GM12891 (cell line): ENCODE measurements at places on chromosomes 16 and 17.

- no peak for DNase-seq
Measured at GRCh38 chr17:44112284-44113280, 10.9 kb downstream of the HDAC5 start.

DNA sequence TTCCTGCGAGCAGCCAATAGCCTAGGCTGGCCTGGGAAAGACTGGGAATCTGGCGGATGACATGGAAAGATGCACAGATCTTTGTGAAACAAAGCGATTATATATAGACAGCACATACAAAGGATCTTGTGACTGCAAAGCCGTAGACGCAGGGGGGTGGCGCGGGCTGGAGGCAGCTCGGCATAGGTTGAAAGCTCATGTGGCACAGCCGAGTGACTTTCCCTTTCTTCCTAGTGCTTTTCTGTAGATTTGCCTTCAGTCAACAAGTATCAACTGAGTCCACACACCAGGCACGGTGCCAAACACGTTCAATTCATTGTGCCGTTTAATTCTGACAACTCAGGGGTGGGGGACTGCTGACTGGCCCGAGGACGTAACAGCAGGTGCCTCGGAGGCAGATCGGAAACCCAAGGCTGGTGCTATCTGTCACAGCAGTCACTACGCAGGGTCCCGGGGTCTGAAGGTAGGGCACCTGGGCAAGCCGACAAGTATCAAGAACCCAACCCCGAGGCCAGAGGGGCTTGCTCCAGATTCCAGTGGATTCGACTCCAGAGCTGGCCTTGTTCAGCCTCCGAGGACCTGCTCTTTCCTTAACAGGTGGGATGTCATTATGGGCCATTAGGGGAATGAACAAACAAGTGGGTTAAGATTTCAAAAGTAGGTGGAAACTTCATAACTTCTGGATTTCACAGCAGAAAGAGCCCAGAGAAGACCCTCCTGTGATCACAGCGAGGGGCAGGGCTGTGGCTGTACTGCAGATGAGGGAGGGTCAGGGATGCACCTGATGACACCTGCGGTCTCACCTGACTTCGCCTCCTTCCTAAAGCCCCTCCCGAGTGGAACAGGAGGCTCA, 5.9 kb downstream of the PAM16 start:
- no peak for DNase-seq

- no peak for DNase-seq
Measured at GRCh38 chr17:7713782-7714181, 3.8 kb upstream of the DNAH2 start.

GRCh38 chr16:20910781-20911321, 10.3 kb downstream of the LYRM1 start:
- DNase-seq = no peak

DNA sequence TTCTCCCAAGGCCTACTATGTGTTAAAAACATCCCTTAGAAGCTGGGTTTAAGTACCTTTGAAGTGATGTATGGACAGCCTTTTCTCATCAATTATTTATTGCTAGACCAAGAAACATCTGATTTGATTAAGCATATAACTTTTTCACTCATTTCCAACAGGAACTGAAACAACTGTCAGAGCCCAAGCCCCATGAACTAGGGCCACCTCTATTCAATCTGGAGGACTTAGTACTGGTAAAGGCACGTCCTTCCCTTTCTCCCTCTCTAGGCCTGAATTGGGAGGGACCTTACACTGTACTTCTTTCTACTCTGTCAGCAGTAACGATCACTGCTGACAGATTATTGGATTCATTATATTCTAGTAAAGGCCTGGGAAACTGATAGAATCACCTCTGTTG, 612.0 kb upstream of the CDH8 start:
- DNase-seq = no peak

GRCh38 chr17:6196355-6196754, 126.2 kb downstream of the WSCD1 start:
- DNase-seq = no peak

DNA sequence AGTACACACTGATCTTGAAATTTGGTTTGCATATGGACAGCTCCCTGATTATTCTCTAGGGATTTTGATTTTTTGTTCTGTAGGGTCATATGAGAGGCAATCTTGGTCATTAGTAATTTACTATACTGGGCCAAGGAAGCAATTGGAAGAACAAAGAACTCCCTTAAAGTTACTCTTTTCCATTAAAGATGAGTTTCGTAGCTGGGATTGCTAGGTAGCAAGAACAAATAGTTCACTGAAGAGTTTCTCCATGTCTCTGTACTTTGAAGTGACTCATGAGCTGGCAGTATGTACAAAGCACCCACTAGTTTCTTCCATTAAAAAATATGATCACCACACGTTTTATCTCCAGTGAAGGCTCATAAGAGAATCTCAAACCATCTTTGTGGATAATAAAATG, 6.2 kb upstream of the BCAS3 start:
- DNase-seq = no peak

DNA sequence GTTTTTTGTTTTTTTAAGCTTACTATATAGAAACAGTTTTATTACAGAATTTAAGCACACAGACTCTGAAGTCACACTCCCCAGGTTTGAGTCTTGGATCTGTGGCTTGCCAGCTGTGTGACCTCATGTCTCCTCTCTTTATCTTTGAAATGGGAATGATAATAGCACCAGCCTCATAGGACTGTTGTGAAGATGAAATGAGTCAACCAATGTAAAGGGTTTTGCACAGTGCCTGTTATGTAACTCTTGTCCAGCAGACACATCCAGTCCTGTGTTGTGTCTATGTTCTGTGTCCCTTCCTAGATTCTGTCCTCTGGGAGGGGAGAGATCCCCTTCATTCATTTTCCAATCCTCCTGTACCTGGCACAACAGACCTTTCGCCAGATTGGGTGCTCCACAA, 3.1 kb upstream of the CPD start:
- no peak for DNase-seq

DNA sequence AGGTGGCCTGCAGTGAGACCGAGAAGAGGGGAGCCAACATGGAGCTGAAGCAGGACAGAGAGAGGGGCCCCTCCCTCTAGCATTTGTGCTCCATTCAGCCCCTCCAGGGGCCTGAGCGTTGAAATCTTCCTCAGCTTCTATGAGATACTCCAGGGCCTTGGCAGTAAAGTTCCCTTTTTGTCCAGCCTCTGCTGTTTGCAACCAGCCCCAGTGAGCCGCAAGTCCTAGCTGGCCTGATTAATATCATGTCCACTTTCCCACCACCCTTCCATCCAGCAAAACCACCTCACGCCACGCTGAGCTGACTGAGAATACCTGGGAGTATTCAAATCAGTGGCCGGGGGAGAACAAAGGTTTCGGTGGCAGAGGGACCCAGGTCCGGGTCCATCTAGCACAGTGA, 11.7 kb upstream of the RPH3AL start:
- DNase-seq = no peak

GRCh38 chr16:57507136-57508034, 21.1 kb upstream of the DOK4 start:
- DNase-seq = no peak

- DNase-seq = no peak
Measured at GRCh38 chr17:80246266-80246681, 14.4 kb upstream of the RNF213 start.

- no peak for DNase-seq
Measured at GRCh38 chr17:33338242-33338641, 45.1 kb upstream of the ASIC2 start.

- DNase-seq = peak; percentile 41
Measured at GRCh38 chr16:10182222-10183053, at the start of gene GRIN2A. Gene GRIN2A, minus strand, starts transcription at chr16:10182428. Its CDS starts 2,017 bp downstream, at chr16:10180411.

GRCh38 chr17:73878923-73879322, 234.7 kb upstream of the SDK2 start:
- DNase-seq = no peak

GRCh38 chr17:45396496-45397205, 36.0 kb downstream of the ARHGAP27 start:
- DNase-seq = no peak

DNA sequence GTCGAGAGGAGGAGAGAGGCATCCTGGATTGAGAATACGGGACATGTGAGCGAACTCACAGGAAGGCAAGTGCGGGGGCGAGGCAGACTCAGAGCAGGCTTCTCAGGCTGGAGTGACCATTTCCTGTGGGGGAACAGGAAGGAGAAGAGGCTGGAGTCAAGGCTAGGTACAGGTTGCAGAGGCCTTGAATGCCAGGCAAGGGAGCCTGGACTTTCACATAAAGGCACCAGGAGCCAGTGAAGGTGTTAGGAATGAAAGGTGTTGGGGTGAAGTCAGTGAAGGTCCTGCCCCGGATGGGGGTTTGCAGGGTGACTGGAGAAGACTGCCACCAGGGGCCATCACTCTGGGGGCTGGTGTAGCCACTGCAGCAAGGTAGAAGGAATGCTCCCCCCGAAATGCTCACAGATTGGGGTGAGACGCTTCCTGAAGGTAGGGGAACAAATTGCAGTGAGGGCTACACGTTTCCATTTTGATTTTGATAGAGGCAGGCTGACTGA, 5.3 kb upstream of the GPRC5C start:
- DNase-seq = no peak

- no peak for DNase-seq
Measured at GRCh38 chr16:50213939-50214519, 52.3 kb upstream of the ADCY7 start.

DNA sequence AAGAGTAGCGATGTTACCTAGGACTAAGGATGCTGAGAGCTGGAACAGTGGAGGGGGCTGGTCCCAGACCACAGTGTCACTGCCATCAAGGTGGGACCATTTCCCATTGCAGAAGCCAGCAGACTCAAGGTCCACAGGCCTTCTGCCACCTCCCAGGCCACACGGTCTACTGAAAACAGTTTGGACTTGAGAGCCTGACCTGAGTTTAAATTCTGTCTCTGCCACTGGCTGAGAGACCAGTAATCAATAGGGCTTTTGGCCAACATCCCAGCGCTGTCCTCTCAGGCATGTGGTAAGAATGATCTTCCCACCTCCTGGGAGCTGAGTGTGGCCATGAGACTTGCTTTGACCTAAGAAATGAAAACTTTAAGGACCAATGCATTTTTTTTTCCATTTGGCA, 331.4 kb upstream of the CDH5 start:
- DNase-seq = no peak

GRCh38 chr17:82793974-82794630, 42.2 kb downstream of the TBCD start:
- DNase-seq = no peak

DNA sequence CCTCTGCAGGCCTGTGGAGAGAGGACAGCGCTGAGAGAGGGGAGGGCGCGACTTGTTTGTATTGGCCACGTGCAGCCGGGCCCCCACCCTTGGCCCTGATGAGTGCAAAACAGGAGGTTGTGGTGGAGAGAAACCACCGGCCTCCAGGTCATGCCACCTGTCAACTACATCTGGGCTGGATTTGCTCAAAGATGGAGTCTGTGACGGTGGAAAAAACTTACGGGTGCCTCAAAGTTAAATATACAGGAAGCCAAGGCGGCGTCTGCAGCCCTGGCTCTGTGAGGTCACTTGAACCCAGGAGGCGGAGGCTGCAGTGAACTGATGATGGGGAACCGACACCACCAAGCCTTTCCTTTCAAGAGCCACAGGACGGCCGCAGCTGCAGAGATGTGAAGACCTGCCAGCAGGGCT, 15.7 kb downstream of the C16orf74 start:
- DNase-seq = peak; percentile 66

DNA sequence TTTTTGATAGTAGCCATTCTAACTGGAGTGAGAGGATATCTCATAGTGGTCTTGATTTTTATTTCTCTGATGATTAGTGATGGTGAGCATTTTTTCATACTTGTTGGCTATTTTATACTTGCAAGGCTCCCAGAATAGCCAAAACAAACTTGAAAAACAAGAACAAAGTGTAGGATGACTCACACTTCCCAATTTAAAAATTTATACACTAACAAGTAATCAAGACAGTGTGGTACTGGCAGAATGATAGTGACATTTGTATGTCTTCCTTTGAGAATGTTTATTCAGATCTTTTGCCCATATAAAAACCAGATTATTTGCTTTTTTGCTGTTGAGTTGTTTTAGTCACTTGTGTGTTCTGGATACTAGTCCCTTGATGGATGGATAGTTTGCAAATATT, 17.8 kb downstream of the SPECC1 start:
- DNase-seq = no peak

DNA sequence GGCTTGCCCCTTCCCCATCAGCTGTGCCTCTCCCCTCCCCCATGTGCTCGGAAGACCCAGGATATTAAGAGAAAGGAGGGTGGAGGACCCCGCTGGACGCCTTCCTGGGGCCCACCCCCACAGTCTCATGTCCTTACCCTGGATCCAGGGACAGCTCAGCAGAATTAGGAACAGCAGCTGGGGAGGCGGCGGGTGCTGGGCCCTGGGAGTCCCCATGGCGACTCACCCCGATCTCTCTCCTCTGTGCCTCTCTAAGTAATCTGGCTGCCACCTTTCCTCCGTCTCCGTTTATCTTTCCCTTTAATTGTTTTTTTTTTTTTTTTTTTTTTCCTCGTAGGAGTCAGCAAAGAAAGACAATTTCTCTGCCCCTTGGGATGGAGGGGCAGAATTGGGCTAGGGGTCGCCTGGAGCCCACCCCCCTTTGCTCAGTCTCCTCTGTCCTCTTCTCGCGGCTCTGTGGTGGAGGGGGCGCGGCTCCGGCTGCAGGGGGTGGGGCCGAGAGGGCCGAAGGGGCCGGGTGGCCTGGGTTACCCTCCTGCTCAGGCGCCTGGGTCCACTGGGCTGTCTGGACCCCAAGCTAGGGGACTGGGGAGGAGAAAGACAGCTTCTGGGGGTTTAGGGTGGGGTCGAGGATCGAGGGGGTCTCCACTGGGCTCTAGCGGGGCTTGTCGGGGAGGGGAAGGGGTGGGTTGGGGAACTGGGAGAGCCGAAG, 390 bp downstream of the SEZ6L2 start:
- no peak for DNase-seq

DNA sequence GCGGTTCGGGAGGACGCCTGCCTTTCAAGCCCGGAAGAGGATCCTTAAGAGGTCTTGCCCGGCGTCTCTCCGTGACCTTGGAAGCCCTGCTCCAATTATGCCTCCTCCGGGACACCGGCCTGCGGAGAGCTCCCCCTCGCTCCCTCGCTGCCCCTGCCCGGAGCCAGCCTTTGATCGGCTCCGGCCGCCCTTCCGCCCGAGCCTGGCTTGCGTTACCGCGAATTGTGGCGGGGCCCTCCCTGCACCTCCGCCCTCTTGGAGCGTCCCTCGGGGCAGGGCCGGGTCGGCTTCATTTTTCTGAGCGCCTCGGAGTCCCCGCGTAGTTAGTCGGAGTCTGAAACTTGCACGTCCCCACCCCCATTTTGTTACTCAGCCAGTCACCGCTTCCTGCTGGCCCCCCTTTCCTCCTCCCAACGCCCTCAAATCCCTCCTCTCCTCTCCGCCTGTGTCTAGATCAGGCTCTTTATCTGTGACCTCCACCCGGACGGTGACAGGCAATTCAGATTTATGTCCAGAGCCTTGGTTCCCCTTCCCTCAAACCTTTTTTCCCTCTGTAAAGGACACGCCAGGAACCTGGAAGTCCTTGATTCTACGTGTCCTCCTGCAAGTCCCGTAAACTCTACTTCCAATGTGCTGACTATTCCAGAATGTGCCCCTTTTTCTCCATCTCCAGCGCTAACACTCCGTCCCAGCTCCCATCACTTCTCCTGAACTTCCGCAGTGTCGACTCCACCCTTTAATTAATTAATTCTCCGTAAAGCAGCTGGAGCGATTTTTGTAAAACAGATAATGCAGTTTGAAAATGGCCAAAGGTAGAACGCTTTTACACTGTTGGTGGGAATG, 569 bp upstream of the RABEP2 start:
- DNase-seq = no peak
